Activated CD4-positive, alpha-beta T cell treated with anti-CD3 and anti-CD28 coated beads for 1 hour (primary cell): ENCODE measurements at places on chromosomes 12 and 14.

GRCh38 chr14:22477569-22478194 lies 111.3 kb downstream of the DAD1 start:
- no peak for DNase-seq

- DNase-seq = no peak
These were observed 47.7 kb downstream of the CLMN start for GRCh38 chr14:95272057-95272456.

DNA sequence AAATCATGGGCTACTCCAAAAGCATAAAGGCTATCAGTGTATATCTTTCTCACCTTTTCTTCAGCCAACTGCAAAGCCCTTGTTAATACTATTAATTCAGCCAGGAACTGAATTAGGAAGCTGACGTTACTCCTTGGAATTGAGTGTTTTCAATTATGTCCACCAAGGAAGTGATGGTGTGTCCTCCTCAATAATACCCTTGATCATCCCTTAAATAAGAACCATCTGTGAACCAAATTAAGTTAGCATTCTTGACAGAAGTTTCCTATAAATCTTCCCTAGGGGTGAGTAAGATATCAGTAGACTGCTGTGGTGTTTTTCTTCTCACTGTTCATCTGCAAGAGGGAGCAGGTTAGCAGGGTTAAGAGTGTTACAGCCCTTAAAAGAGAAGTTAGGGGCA lies 252.3 kb upstream of the AVPR1A start:
- no peak for DNase-seq

GRCh38 chr12:123995023-123995748 lies 22.2 kb downstream of the ZNF664 start:
- DNase-seq = no peak
